ENCODE measurements at places on chromosomes 4 and X.

- DNase-seq: no peak
Observed at GRCh38 chr4:118683513-118683912, 1.7 kb upstream of the METTL14 start.

DNA sequence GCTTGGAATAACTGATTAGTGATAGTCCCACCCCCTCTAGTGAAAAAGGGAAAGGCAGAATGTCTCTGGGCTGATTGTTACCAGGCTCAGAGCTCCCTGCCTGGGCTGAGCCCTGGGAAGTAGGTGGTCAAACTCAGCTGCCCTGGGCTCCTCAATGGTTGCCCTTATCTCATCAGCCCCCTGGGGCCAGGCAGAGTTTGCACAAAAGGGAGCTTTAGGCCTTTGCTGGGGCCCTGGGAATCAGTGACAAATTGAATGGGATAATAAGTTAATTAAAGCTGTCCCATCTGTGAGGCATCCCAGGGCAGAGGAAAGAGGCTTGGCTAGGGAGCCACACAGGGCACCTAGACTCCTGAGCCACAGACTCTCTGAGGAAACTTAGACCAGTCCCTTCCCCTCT lies 89.0 kb downstream of the EFNB1 start:
- no peak for DNase-seq

- no peak for DNase-seq
Observed at GRCh38 chr4:156915221-156915620, 56.4 kb downstream of the PDGFC start.

- no peak for DNase-seq
Observed at GRCh38 chr4:152138451-152138850, 377.6 kb upstream of the GATB start.

DNA sequence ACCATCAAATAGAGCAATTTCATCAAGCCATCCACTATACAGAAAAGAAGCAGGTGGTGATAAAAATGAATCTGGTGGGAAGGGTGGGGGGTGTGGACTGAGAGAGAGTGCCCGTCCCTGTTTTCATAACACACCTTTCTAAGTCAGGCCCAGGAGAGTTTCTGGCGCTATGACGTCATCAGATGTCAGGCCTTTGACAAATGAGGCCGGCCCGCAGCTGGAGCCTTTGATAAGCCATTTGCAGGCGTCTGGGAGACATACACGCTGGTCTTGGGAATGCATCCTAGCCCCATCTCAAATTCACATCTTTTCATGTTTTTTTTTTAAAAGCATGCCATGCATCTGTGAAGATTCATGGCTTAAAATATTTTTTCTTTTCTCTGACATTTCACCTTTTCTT lies 404.5 kb downstream of the BCOR start:
- no peak for DNase-seq

GRCh38 chr4:6926681-6927478 lies 17.3 kb downstream of the TBC1D14 start:
- no peak for DNase-seq

- no peak for DNase-seq
Observed at GRCh38 chrX:302975-303374, 15.6 kb downstream of the GTPBP6 start.

DNA sequence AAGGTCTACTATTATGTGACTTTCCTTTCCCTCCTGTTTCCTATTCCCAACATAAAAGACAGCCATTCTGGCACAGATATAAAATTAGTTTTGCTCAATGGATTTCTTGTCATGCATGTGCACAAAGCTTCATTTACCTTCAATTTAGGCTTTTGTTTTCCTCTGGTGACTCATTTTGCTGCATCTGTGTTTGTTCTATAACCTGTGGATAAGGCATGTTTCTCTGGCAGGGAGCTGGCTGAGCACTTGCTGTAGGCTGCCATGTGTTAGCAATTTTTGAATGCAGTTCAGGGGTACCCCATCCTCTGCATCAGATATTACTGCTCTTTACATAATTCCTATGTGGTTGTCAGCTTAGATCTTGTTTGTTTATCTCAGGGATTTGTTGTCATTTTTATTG lies 202.8 kb upstream of the GRID2 start:
- DNase-seq: no peak

- no peak for DNase-seq
Observed at GRCh38 chrX:46204721-46205422, 340.3 kb downstream of the ZNF674 start.

DNA sequence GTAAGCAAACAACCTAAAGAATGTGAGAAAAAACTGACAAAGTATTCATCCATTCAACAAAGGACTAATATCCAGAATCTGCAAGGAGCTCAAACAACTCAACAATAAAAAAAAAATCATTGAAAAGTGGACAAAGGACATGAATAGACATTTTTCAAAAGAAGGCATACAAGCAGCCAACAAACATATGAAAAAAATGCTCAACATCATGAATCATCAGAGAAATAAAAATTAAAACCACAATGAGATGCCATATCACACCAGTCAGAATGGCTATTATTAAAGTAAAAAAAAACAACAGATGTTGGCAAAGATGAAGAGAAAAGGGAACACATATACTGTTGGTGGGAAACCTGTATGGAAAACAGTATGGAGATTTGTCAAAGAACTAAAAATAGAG lies 120.7 kb upstream of the ADGRL3 start:
- no peak for DNase-seq

- DNase-seq: no peak
Observed at GRCh38 chr4:151865312-151865711, 104.5 kb upstream of the GATB start.

DNA sequence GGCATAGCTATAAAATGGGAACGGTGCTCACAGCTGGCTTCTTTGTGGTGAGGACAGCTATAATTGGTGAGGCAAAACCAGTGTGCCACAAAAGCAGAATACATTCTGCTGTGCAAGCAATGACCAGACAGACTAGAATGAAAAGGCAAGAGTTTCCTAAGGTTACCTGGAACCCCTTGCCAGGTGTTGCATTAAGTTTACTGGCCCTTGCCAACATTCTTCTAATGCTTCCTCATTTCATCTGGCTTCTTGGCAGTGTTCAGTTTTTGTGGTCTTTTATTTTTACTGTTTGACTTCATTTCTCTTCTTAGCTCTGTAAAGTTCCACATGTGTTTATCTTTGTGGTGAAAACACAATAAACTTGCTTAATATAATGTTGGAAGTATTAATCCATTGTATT lies 131.4 kb downstream of the PTTG2 start:
- DNase-seq: no peak

GRCh38 chr4:24770032-24770584 lies 25.3 kb upstream of the SOD3 start:
- no peak for DNase-seq

DNA sequence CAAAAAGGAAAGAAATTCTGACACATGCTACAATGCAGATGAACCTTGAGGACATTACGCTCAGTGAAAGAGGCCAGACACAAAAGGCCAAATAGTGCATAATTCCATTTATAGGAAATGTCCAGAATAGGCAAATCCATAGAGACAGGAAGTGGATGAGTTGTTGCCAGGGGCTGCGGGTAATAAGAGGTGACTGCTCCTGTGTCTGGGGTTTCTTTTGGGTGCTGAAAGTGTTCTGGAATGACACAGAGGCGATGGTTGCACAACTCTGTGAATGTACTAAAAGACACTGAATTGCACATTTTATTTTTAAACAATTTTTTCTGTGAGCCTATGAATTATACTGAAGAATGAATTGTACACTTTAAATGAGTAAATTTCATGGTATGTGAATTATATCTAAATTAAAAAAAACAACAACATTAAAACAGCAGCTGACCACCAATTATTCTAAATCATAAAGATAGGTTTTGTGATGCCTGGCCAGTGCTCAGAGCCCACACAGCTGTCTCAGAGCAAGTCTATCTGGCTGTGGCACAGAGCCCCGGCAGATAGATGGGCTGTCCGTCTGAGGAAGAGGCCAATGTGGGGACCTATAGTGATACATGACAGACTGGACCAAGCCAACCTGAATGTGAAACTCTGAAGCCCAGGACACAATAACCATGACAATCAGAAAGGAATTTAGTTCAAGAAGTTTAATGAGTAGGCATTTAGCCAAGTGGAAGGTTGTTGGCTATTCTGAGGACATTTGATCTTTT lies 23.5 kb upstream of the IRAK1 start:
- DNase-seq: no peak

DNA sequence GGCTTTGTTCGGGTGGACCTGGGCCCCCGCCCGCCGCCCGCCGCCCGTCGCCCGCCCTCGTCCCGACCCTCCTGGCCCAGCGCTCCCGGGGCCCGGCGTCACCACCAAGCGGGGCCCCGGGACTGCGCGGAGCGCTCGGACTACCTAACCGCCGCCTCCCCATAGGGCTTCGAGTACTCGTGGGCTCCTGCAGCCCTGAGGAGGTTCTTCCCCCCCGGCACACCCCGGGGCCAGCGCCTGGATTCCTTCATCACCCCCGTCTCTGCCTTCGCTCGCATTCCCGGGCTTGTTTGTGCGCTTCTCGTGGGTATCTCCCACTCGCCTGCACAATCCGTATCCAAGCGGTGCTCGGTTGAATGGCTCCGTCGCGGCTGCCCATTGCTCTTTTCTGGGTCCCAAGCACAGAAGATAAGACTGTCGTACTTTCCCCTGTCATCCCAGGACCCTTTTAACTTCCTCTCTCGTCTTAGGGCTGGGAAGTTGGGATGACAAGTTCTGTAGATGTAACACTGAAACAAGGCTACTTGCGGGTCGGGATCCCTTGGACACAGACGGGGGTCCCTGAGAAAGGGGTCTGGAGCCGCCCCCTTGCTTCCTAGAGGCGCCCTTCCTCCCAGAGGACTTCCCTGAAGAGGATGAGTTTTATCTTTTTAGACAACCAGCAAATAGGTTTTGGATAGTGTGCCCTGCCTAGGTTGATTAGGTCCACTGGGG lies 565 bp downstream of the MOB1B start:
- peak; percentile 67 for DNase-seq

GRCh38 chr4:152534541-152535359 lies 1.1 kb downstream of the FBXW7 start:
- DNase-seq: peak; percentile 6

- DNase-seq: no peak
Observed at GRCh38 chr4:32560306-32560705, 1840.1 kb downstream of the PCDH7 start.

DNA sequence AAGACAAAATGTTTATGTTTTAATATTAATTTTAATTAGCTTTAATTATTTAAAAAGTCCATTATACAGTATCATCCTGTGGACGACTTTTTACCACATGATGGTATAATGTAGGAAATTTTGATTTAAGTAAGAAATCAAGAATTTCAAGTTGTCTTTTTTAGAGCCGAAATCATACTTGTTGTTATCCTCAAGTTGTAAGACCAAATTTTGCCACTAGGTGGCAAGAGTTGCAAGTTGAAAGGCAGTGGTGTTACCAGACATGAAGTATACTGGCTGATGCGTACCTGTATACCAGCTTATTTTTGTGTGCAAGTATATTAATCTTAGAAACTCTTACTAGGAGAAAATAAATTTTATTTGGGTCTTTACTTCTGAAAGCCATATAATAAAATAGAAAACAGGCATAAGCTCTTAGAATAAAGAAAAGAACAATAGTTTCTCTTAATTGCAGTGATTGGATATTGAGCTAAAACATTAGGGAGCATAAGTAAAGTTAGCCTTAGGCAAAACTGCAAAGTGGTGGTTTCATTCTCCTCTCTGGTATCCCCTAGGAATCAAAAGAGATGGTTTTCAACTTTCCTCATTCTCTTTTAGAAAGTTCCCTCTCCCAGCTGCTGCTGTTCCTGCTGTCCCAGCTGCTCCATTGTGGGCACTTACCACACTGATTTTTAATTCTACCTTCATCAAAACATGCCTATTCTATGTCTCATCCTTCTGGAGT lies 118.0 kb upstream of the WDFY3 start:
- peak; percentile 38 for DNase-seq

DNA sequence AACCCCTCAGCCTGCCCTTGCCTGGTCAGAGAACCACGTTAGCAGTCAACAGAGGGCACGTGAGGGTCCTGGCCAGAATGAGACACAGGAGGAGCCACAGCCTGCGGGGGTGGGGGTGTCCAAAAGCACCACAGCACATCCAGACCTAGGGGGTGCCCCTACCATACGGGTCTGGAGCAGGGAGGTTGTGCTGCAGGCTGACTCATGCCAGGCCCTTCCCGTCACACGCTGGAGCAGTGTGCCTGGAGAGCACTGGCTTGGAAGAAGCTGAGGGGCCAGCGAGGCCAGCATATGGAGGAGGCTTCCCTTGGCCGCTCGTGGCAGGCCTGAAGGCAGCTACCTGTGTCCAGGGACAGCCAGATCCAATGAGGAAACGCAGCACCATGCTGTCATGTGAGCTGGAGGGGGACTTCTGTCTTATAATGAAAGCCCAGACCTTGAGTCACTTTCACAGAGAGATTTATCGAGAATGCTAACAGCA lies 1.5 kb upstream of the IRAK1 start:
- DNase-seq: no peak

GRCh38 chrX:10795721-10796120 lies 175.3 kb upstream of the MID1 start:
- no peak for DNase-seq

GRCh38 chrX:19392078-19392477 lies 48.4 kb downstream of the PDHA1 start:
- DNase-seq: no peak

DNA sequence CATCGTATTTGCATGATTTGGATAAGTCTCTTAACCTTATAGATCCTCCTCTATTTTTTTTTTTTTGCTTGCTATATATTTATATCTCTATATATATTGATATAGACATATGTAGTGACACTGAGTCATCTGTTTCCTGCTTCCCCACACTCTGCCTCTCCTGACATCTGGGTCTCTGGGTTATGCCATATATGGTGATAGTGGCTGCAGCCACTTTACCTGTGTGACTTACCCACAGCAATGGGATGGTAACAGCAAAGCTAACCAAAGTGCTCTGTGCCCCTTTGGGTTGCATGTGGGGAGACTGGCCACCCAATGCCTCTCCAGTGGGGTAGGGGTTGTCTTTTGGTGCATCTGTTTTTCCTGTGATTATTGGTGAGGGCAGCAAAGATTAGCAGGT lies 14.5 kb downstream of the CMC4 start:
- DNase-seq: no peak

- no peak for DNase-seq
Observed at GRCh38 chr4:136392576-136392975, 1139.7 kb downstream of the PCDH18 start.

- no peak for DNase-seq
Observed at GRCh38 chrX:133677123-133678063, 262.1 kb upstream of the GPC4 start.

DNA sequence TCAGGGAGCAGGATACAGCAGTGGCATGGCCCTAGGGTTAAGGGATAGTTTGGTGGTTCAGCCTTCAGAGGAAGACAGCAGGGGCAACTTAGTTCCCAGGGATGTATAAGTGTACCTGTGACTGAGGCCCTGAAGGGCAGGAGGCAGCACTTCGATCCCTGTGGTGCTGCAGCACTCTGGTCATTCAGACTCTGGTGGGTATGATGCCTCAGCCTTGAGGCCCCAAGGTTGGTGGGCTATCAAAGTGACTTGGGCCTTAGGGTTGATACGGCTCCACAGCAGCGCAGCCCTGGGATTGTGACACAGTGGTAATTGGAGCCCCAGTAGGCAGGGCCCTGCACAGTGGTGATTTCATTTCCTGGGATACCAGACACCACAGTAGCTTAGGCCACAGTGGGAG lies 1703.1 kb downstream of the PCDH7 start:
- DNase-seq: no peak

- DNase-seq: no peak
Observed at GRCh38 chr4:149426461-149426860, 389.2 kb downstream of the IQCM start.

GRCh38 chrX:138853936-138854335 lies 142.4 kb upstream of the FGF13 start:
- DNase-seq: no peak
